ENCODE measurements at places on chromosomes 11 and 22.
A peak's percentile ranks its signal among the peaks of the same experiment; 100 is the strongest.

DNA sequence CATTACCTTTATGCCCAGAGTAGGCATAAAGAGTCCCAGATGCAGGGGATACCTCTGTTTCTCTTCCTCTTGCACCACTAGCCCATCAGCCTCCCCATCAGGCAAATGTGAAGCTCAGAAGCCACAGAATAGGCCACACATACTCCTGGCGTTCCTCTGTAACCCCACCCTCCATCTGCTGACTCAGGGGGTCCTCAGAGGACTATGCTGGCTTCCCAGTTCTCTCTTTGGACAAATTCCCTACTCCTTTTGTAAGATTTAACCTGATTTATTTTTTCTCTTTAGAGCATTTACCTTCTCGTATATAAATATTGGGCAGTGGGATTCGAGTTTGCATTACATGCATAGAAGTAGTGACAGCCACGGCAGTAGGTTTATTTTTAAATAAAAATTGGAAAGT lies 262.3 kb upstream of the CADM1 start:
- DNase-seq: no peak

DNA sequence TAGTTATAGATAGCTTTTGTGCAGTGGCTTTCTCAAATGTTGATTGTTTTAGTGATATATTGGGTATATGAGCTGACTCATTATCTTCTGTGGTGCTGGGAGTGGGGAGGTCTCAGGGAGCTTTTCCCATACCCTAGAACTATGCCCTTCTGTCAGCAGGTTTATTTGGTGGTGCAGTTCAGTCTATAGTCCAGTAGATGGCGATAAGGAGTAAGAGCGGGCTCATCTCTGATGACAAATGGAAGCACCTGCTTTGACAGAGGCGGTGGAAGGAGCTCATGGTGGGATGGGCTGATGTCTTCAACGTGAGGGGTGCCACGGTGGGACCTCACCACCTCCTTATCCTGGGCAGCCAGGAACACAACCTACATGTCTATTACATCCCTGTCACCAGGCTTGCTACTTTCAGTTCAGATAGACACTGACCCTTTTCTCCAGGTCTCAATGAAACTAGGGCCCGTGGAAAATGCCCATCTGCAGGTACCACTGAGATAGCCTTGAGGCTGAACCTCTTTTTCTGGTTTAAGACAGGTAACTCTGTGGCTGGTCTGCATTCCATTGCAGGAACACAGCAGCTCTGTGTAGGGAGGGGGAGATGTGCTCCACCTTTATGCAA lies 13.0 kb upstream of the OR6A2 start:
- peak; percentile 16 for DNase-seq

DNA sequence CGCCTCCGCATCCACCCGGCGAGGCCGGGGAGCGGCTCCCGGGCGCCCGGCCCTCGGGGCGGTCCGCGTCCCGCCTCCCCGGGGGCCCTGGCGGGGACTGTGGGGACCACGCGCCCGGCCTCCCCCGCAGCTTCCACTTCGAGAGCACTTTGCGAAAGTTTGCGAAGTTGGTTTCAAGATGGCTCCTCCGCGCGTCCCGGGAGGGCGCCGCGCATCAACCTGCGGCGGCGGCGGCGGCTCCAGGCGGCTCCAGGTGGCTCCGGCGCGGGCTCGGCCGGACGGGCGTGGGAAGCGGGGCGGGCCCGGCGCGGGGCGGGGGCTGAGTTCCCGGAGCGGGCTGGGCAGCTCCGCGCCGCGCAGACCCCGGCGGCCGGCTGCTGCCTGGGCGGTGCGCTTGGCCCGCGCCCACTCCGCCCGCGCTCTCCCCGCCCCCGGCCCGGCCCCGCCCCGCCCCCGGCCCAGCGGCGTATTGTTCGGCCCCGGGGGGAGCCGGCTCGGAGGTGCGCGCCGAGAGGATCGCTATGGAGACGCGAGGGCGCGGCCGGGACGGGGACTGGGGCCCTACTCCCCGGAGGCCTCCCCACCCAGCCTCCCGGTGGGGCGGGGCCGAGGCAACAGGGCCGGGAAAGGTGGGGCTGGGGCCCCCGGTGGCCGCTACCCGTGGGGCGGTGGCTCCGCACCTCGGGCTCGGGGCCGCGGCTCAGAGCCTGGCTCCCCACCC lies at the start of gene CELSR1:
Gene CELSR1, minus strand, starts transcription at position 396 of the 721 bp plus-strand sequence. CDS start 450 bp downstream, outside the sequence.
- no peak for DNase-seq

- no peak for DNase-seq
Measured at GRCh38 chr11:126660321-126660720, 304.8 kb downstream of the ST3GAL4 start.

DNA sequence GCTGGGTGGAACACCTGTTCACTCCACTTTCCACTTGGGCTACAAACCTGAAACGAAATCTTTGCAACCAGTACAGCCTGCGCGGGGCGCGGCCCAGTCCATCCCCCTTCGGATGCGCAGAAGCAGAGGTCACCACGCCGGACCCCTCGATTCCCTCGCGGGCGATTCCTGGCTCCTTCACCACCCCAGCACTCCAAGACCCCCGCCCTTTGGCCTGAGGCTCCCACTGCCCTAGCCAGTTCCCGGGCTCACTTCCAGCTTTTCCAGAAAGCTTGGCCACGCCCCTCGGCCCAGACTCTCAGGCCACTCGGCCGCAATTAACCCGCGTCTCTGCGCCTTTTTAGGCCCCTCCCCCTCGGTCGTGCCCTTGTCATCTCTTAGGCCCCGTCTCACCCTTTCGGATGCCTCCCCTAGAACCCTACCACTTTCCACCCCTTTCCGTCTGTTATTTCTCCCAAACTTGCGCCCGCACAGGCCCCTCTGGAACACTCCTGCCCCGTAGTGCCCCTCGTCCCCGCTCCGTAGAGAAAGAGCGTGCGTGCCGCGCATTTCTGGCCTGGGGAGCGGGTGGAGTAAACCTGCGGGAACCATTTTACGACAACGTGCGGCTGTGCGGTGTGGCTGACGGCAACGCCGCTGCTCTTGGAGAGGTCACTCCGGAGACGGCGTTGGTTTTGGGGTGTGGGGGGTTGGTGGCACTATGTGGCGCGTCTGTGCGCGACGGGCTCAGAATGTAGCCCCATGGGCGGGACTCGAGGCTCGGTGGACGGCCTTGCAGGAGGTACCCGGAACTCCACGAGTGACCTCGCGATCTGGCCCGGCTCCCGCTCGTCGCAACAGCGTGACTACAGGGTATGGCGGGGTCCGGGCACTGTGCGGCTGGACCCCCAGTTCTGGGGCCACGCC lies at the start of gene DLAT:
Gene DLAT, plus strand, starts transcription at position 636 of the 906 bp plus-strand sequence. Its CDS starts 65 bp downstream, at position 701.
- peak; percentile 74 for DNase-seq

GRCh38 chr11:112543390-112543789 lies 282.7 kb upstream of the PLET1 start:
- DNase-seq: no peak

DNA sequence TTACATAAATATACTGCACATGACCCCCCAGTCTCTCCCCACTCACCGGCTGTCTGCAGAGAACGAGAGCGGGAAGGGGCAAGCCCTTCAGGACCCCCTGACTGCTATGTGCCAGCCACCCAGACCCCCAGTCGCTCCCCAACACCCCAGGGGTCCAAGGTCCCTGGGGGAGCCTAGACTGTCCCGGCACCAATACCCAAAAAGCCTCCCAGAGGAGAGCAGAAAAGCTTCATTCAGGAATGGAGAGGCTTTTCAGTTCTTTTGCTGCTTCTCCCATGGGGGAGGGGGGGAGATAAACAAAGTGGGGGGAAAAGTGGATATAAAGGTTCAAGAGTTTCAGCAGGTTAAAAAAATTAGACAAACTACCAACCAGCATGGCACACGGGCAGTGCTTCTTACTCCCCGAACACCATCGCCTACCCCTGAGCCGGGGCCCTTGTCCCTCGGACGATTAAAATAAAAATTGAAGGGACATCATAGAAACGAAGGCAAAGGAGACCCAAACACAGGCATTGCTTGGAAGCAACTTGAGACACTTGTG lies 1.3 kb downstream of the CSNK1E start:
- DNase-seq: no peak

DNA sequence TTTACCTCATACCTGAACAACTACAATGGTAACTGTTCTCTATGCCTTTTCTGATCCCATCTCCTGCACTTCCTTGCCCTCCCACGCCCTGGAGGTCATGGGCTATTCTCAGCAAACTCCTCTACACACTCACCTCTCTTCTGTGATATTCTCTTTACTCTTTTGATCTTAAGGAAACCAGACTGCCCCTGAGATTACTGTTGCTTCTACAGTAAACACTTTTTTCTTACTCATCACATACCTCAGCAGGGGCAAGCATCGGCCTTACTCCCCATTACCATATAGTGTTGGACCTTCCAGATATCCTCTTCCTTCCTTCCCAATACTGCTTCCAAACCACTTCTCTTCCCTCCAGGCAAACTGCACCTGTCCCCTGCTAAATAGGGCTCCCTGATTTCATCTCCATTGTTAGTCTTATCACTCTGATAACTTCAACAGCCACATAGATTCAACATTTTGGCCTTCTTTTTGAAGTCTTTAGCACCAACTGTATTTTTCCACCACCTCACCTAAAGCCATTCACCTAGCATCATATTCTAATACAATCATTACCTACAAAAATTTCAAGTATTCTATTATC lies 141.2 kb downstream of the RBFOX2 start:
- no peak for DNase-seq

DNA sequence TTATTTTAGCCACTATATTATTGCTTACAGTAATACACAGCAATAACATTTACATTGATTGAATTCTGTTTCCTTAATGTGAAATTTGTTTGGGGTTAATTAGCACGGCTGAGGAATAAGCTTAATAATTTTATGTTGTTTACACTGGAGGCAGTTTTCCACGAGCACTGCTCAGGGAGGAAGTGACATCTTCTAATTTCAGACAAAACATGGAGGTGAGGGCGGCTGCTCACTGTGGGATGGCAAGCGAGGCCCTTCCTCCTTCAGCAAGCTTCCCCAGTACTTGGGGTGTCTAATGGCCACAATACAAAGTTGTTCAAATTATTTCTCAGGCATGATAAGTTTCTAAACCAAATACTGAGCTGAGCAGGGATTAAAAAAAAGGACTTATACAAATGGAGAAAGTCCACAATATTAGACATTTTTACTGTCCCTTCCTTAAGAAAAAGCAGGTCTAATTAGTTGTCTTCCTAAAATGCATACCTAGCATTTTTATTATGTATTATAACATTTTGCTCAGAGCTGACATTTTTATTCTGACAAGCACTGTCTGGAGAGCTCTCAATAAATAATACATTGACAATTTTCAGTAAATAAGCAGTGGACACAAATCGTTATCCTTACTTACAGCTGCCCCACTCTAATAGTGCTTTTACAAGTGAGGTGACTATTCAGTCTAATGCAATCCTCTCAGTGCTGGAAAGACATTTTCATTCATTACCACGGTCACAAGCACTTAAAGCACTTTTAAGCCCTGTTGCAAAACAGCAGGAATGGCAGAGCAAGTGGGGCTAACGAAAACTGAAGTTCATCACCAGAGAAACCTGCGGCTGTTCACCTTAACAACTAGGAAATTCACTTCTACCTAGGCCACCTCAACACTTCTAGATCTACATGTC lies 56.2 kb downstream of the SOX6 start:
- DNase-seq: no peak

- DNase-seq: no peak
Measured at GRCh38 chr11:116651098-116651736, 121.6 kb downstream of the BUD13 start.

GRCh38 chr11:86719781-86720463 lies 47.5 kb upstream of the ME3 start:
- no peak for DNase-seq

DNA sequence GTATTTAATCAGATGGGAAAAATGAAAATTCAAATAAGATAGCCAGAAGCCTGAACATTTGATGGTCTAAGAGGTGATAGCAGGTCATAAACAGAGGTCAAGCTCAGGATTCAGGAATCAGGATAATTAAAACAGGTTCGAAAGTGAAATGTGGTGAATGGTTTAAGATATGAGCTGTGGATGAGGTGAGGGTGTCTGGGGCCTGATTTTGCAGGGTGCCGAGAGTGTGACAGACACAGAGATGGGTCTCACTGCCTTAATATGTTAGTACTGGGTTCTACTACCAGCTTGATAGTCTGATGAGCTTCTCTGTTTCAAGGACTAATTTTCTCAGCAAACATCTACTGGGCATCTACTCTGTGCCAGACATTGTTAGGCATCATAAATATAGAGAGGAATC lies 19.9 kb upstream of the EMSY start:
- no peak for DNase-seq

DNA sequence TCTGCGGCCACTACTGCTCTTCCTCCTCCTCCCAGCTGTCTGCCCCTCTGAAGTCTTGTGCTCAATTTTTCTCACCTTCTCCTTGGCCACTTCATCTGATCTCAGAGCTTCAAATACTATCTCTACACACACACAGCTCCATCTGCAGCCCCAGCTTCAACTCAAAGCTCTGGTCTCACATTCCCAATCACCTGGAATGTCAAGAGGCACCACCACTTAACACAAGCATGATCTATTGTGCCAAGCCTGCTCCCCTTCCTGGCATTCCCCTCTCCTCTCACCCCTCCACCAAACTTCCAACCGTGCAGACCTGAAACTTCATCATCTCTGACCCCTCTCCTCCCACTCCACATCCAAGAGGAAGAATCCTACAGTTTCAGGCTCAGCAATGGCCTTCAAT lies 17.5 kb downstream of the NRXN2 start:
- DNase-seq: no peak

GRCh38 chr11:84056653-84057376 lies 770.6 kb upstream of the CCDC90B start:
- no peak for DNase-seq

- DNase-seq: no peak
Measured at GRCh38 chr11:16280256-16280682, 76.1 kb downstream of the SOX6 start.

DNA sequence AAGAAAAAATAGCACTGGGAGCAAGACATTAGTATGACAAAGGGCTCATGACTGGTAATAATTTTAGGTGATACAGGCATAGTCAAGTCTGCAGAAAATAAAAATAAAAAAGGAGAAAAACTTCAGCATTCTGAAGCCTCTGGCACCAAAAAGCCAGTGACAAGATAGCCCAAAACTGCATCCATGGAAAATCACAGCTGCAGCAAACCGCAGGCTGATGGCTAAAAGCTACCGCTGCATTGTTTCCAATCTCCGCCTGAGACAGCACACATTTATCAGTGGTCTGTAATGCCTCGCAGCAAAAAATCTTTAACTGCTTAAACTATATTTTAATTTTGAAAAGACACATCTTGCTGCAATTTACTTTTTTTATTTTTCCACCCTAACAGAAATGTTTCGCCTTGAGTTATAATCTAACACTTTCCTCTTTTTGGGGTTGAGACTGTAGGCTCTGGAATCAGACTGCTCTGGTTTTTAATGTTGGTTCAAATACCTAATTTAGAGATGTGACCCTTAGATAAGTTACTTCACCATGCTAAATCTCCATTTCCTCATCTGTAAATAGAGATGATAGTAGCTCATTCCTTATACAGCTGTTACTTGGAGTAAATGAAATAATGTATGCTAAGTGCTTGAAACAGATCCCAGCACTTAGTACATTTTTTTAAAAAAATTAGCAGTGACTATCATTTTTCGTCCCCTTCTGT lies 42.0 kb upstream of the FIBIN start:
- no peak for DNase-seq

- no peak for DNase-seq
Measured at GRCh38 chr11:14746857-14747395, 103.3 kb downstream of the PDE3B start.

- DNase-seq: no peak
Measured at GRCh38 chr11:2807801-2808241, 77.8 kb downstream of the CDKN1C start.

GRCh38 chr11:114129699-114130098 lies 70.2 kb downstream of the ZBTB16 start:
- no peak for DNase-seq

Data from stimulated activated CD4-positive, alpha-beta T cell treated with anti-CD3 and anti-CD28 coated beads, Interleukin-2, amount 100 ng/mL, for 48 hours (primary cell).